ENCODE measurements at places on chromosomes 13 and 19. TPM values are rescaled to one million over a fixed set of nuclear protein-coding genes. Genes with fewer than 3 reads are reported as not detected.
A peak's percentile ranks its signal among the peaks of the same experiment; 100 is the strongest.

- DNase-seq, result no peak
Observed at GRCh38 chr13:35723821-35724220, 247.3 kb upstream of the MAB21L1 start.

- peak; percentile 75 for DNase-seq
Observed at GRCh38 chr19:4597975-4598671, 38.6 kb upstream of the SEMA6B start.

GRCh38 chr13:69243366-69243765 is 864.3 kb upstream of the ATXN8OS start:
- DNase-seq, result no peak

DNA sequence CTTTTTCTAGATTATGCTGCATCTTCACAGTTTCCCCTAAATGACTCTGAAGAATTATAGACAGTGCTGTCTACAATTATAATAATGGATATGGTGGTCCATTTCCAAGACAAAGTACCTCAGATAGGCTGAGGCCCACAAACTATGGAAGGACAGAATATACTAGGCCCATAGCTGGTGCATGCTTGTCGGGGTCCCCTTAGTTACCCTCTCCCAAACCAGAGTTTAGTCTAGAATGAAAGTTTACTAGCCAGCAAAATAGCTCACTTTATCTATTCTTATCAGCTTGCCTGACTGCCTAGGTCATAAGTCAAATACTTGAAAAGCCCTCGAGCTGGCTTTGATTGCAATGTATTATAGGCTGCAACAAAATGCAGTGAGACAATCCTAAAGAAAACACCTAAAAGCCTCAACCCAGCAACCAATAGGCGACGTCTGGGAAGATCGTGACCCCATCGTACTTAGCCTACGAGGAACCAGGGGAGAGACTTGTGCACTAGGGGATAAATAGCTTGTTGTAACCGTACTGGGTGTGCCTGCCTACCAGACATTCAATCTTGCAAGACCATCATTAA is 785 bp upstream of the IGFL2 start:
- DNase-seq, result no peak

- DNase-seq, result no peak
Observed at GRCh38 chr13:113889467-113889866, 25.6 kb upstream of the GAS6 start.

DNA sequence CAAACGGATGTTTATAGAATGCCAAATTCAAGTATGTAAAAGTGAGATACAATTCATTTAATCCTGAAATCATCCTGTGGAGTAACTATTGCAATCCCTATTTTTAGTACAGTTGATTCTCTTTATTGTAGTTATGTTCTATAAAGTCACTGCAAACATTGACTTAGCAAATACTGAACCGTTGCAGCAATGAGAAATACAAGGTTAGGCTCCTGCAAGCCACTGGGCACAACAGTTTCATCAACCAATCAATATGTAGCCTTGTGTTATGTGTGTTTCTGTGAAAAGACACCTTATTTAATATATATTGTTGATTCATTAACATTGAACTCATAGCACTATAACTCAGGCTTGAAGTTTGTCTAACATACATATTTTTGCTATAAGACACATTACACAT is 174.4 kb downstream of the DCT start:
- no peak for DNase-seq

GRCh38 chr13:104650431-104650830 is 1584.2 kb upstream of the SLC10A2 start:
- no peak for DNase-seq

DNA sequence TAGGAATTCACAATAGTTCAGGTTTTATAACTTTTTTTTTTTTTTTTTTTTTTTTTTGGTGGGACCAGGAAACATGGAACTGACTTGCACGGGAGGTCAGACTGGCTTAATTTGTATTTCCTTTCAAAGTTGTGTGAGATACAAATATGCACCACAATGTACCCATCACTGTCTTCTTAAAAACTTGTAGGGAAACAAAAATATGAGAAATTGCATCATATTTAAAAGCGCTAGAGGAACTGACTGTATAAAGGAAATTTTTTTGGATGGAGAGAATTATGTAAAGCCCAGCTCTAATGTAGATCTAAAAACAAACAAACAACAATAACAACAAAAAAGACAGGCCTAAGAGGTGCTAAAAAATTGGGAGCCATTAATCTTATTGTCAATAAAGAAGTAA is 246.5 kb downstream of the DCT start:
- no peak for DNase-seq

DNA sequence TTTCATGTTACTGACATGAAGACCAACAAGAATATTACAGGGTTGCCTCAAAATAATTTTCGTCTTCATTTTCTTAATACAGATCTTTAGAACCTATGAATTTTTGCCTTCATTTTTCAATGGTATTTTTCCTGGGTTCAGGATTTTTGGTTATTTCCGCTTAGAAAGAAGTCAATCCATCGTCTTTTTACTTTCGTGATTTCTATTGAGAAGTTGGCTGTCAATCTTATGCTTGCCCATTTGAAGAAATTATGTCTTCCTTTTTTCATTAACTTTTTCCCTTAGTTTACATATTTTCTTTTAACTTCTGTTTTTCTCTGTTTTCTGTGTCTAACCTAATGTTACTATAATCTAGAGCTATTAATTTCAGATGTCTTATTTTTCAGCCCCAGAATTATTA is 868.9 kb upstream of the SLC10A2 start:
- DNase-seq, result no peak

- peak; percentile 51 for DNase-seq
Observed at GRCh38 chr19:46350758-46351159, 3.9 kb downstream of the PPP5C start.

GRCh38 chr13:39433651-39434050 is 169.3 kb downstream of the LHFPL6 start:
- no peak for DNase-seq

DNA sequence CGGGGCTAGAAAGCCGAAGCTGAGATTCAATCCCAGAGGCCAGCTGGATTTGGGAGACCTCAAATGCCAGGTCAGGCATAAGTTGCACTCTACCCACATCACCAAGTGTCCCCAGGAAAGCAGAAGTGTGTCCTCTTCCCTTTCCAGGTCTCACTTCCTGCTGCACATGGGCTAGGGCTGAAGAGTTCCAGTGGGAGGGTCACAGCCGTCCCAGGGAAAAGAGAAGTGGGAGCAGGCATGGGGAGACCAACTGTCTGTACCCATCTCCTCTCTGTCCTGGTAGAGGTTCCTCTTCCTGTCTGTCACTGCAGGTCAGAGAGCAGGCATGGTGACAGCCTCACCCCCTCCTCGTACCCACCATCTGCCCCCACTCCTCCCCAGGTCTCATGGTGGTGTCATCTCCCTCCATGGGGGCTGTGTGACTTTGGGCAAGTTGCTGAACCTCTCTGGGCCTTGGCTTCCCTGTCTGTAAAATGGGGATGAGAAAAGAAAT is 14.8 kb downstream of the AXL start:
- no peak for DNase-seq

DNA sequence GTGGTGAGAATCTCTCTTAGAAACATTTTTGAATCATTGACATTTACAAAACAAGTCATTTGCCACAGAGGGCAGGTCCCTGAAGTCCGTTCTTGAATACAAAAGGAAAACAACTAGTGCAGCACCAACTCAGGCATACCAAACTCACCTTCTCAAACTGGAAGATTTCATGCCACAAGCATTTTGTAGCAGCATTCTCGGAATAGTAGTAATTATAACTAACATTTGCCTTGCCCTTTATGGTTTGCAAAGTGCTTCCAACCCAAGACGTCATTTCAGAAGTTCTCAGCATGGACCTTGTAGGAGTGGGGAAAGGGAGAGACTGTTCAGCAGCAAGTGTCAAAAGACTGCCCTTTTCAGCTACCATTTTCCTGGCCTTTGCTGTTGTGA is 344.6 kb downstream of the RFC3 start:
- no peak for DNase-seq

- no peak for DNase-seq
Observed at GRCh38 chr13:25762795-25763377, 288.9 kb downstream of the SHISA2 start.

- DNase-seq, result no peak
Observed at GRCh38 chr13:42086582-42086981, 38.1 kb downstream of the DGKH start.

- no peak for DNase-seq
Observed at GRCh38 chr19:2138061-2138728, 13.2 kb downstream of the AP3D1 start.

- DNase-seq, result no peak
Observed at GRCh38 chr19:18001777-18002345, 6.1 kb upstream of the ARRDC2 start.

DNA sequence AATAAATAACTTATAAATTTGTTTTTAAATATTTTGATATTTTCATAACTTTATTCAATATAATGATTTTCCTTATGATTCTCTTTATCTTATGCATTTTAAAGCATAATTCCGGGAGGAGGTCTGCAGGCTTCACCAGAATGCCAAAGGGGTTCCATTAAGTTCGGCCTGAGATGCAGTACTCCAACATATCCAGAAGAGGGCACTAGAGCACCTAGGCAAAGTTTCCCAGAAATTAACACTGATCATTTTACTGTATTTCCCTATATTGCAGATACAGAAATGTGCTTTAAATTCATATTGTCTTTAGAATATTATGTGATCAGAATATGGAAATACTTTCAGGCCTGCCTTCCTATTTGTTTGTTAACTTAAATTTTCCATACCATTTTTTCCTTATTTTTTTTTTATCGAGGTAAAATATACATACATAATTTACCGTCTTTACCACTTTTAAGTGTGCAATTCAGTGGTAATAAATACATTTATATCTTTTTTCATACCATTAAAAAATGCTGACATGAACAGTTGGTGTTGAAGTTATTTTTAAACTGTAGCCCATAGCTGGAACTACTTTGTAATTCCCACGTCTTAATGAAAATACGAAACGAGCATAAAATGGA is 58.9 kb upstream of the TM9SF2 start:
- DNase-seq, result peak; percentile 48

DNA sequence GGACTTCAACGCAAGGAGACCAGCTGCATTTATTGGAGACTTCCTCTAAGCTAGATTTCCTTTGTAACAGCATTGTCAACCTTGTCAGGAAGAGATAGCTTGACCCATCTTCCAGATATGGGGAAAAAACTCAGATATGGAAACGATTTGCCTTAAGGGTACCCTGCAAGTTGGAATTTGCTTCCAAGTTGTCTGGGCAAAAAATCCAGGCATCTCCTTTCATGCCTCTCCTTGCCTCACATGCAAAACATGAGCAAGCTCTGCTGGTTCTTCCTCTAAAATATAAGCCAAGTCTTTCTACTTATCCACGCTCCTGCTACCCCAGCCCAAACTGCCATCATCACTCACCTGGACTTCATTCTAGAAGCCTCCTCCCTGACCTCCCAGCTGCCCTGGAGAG is 6.4 kb upstream of the DNMT1 start:
- DNase-seq, result peak; percentile 48

- DNase-seq, result no peak
Observed at GRCh38 chr19:32172566-32173160, 172.7 kb upstream of the ZNF507 start.

The ZNF586 gene
- total RNA-seq, result 23.8 TPM

The NR2C2AP gene
- total RNA-seq, result 27.3 TPM

The ZNF625 gene
- total RNA-seq, result 10.0 TPM

The CBY2 gene
- total RNA-seq, result not detected

The KLK14 gene
- 0.89 TPM for total RNA-seq

The CEACAM20 gene
- total RNA-seq, result not detected

The LILRA1 gene
- not detected for total RNA-seq

The TUBB4A gene
- 12.6 TPM for total RNA-seq

The CD79A gene
- 896 TPM for total RNA-seq

The RTBDN gene
- 1.2 TPM for total RNA-seq

The RXFP2 gene
- not detected for total RNA-seq

The TSSK6 gene
- total RNA-seq, result 6.4 TPM

All from OCI-LY7 (cell line).